ENCODE measurements at places on chromosomes 12 and 14. TPM values are rescaled to one million over a fixed set of nuclear protein-coding genes. Genes with fewer than 3 reads are reported as not detected.
A peak's percentile ranks its signal among the peaks of the same experiment; 100 is the strongest.

DNA sequence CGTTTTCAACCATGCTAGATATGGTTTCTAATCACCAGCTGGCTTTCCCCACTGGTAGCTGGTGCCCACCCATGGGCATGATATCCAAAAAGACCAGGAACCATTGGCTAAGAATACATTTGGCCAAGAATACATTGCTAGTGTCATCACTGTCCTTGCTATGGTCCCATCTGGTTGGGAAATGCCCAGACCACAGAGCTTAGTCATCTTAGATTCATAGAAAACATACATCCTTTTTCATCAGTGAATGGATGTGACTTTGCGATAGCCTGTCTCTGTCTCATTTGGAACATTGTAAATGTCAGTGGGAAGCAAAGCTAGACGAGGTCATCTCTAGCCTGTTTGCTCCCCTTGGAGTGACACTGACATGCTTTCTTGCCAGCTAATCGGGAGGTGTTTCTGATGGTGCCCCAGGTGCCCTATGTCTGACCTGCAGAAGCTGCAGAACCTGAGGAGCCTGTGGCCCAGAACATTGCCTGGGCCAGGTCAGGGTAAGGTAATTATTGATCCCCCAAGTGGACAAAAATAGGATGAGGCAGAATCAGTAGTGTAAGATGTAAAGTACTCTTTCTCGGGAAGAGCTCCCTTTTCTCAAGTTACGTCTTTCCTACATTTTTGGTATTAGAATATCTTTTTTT lies 194.8 kb downstream of the SLC41A2 start:
- H3K4me3 ChIP-seq: no peak overlapping the region
- no peaks in the 10 kb centered on the region for H3K36me3 ChIP-seq
- no peak overlapping the region for H3K27ac ChIP-seq
- H3K4me1 ChIP-seq: peaks cover 2% of the 10 kb centered on the region

GRCh38 chr12:54437697-54438096 lies 18.6 kb upstream of the ITGA5 start:
- H3K27me3 ChIP-seq: no peaks in the 10 kb centered on the region
- no peak overlapping the region for H3K27ac ChIP-seq
- no peaks in the 10 kb centered on the region for H3K36me3 ChIP-seq
- no peak for DNase-seq
- no peak overlapping the region for H3K4me3 ChIP-seq

The PPP4R4 gene
- total RNA-seq: 0.09 TPM

- no peaks in the 10 kb centered on the region for H3K27me3 ChIP-seq
- H3K27ac ChIP-seq: no peak overlapping the region
- no peak overlapping the region for H3K4me3 ChIP-seq
Measured at GRCh38 chr14:98085751-98086150, 1186.2 kb downstream of the BCL11B start.

DNA sequence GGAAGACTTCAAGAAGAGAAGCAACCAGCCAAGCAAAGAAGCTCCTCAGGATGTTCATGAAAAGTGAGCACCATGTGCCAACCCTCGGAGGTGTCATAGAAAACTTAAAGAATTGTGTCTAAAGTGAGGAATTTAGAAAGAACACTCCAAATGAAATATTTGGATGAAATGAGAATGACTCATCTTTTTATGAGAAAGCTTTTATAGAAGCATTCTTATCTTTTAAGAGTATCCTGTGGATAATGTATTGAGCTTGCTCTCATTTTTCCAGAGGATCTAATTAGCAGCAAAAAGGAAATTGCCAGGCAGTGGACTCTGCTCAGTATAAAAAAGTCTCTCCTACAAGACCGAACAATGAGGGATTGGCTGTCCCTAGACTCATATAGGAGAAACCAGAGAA lies 454.9 kb downstream of the LRIG3 start:
- H3K4me3 ChIP-seq: no peak overlapping the region
- no peaks in the 10 kb centered on the region for H3K27me3 ChIP-seq
- H3K27ac ChIP-seq: no peak overlapping the region
- DNase-seq: no peak

DNA sequence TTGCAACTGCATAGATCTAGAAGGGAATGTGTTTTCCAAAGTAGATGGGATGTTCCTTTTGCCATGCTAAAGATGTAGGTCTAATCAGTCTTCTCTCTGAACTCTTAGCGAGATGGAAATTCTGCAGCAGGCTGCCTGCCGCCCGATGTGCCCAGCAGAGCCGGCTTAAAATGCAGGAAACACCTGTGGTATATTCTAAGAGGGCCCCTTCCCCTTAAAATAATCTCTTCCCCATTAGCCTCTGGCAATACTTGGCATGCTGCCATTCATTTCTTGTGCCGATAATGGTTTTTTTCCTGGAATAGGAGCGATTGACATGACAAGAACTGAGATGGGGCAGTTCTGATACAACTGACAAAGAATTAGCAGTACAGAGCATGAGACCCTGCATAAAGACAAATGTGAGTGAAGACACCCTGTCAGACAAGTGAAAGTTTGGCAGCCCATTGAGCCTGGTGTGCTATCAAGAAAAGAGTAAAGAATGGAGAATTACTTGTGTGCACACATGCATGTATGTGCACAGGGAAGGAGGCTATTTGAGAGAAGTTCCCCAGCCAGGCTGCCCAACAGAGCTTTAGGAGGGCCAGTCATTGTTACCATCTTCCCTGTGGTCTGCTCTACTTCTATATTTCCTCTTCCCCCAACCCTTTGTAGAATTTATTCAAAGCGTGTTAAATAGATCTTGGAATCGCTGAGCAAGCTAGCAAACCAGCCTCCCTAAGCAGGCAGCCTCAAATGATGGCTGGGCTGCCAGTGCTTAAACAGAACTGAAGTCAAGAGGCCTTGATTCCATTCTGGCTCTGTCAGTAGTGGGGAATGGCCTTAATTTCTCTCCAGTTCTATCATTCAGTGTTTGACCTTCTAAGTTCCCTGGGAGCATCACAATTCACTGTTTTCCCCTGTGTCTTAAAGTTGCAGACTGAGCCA lies 29.6 kb upstream of the NTF3 start:
- no peak overlapping the region for H3K27ac ChIP-seq
- no peak overlapping the region for H3K4me3 ChIP-seq
- H3K4me1 ChIP-seq: peaks cover 3% of the 10 kb centered on the region
- peaks cover 5% of the 10 kb centered on the region for H3K27me3 ChIP-seq

DNA sequence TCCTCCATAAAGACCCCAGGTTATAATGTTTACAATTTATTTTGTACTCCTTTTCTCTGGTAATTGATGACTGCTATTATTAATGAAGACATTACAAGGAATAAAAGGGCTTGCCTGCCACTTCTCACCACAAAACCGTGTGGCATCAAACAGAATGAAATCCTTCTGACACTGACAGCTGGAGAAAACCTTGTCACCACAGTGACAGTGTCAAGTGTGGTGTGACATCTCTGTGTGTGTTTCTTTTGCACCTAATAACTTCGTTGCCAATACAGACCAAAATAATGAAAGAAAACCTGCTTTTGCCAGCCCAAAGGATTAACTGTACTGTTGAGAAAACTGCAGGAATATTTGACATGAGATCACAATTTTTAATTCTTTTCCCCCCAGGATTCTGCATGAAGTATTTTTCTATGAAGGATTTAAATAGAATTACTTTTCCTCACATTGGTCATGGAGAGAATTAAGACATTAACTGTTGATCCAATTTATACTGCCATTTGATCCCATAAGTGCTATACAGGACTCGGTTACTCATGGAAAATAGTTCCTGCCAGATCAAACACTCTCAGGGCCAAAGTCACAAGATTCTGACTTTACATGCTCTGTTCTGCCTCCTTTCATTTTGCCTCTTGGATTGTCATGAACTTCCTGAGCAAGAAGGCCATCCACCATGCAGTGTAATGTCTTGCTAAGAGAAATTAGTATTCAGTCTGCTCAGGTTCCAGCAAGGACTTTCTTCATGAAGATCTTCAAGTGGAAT lies 60.4 kb upstream of the IFNG-AS1 start:
- H3K36me3 ChIP-seq: no peaks in the 10 kb centered on the region
- peak overlapping the region; percentile 69 for H3K27ac ChIP-seq
- H3K27me3 ChIP-seq: no peaks in the 10 kb centered on the region
- H3K4me1 ChIP-seq: peaks cover 9% of the 10 kb centered on the region
- H3K4me3 ChIP-seq: no peak overlapping the region
- DNase-seq: peak; percentile 81

DNA sequence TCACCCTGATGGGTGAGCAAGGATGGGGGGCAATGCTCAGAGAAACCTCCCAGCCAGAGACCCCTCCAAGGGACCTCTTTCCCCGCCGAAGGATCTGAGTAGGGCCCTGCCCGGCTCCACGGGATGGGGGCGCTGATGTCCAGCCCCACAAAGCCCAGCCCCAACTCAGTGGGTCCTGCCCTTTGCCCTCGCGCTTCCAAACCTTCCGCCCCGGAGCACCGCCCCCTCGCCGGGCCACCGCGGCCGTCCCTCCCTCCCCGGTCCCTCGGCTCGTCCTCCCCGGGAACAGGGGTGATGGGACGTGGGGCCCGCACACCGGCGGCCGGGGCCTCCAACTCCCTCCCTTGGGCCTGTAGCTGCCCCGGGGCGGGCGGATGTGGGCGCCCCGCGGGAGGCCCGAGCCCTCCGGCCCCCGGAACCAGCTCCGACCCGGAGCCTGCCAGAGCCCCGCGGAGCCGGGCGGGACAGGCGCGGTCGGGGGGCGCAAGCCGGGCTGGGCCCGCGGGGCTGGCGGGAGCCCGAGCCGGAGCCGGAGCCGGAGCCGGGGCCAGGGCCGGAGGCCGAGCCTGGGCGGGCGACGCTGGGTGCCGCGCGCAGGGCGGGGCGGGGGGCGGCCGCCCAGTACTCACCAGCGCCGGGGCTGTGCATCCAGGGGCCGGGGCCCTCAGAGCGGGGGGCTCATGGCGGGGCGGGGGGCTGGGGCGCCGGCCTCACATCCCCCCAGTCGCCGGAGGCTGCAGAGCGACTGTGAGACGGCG lies 386 bp downstream of the HDAC7 start:
- peak overlapping the region; percentile 75 for H3K4me3 ChIP-seq
- DNase-seq: peak; percentile 70
- peak overlapping the region; percentile 95 for H3K27ac ChIP-seq
- H3K4me1 ChIP-seq: peaks cover 69% of the 10 kb centered on the region
